ENCODE measurements at places on chromosomes 4 and X.
A peak's percentile ranks its signal among the peaks of the same experiment; 100 is the strongest.

DNA sequence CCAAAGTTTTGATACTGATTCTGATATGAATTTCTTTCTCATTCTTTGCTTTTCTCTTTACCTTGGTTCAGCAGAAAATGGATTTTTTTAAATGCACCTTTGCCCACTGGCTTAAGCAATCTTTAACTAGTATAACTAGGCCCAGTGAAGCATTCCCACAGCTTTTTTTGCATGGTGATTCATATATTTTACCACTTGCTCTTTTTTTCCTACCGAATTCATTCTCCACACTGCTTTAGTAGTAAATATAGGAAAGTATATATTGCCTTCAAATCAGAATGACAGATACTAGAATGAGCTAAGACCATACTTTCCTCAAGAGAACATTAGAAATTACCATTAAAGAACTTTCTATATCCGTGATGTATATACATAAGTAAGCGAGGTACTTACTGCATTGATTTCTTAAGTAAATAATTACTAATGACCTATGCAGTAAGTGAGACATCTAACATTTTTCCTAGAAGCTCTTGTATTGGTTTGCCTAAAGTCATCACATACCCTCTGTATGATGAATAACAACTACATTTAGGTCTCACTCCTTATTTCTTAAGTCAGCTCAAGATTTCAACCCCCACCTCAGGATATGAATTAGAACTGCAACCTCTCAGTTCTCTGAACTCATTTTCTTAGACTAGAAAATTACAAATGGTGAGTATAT is 44.2 kb downstream of the SLC4A4 start:
- no peak for DNase-seq

- DNase-seq = peak; percentile 38
Observed at GRCh38 chrX:47854474-47854873, 17.8 kb downstream of the ZNF81 start.

- no peak for DNase-seq
Observed at GRCh38 chr4:144181391-144181790, 40.9 kb upstream of the GYPA start.

GRCh38 chr4:26365537-26366150 is 44.8 kb downstream of the RBPJ start:
- no peak for DNase-seq

DNA sequence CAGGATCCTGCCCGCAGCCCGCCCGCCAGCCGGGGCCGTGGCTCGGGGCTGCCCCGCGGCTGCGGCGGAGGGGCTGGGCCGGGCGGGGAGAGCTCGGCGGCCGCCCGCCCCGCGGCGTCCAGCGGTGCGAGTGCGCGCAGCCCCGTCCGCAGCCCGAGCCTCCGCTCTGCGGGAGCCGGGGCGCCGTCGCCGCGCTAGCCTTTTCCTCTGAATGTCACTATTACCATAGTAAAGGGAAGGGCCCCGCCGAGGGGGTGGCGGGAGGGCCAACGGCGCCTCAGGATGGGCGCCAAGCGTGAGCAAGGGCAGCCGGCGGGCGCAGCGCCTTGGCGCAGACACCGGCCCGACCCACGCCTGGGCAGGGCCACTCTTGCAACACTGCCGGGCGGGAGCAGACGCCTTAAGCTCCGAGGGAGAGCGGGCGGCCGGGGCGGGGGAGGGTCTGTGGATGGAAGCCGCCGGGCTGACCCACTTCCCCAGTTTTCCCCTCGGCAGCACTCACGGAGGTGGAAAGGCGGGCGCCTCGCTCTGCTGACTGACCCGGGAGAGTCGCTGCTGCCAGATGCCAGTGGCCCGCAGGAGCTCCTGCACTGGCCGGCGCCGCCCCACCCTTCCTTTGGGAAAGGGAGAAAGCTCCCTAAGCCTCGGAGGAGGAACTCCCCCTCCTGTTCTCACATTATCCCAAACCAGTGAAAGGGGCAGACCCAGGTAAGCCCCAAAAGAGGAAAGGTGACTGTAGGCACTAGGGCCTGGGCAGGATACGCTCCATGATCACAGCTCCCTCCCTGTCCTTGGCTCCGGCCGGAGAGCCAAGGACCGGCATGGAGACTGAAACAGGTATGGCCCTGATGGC is 329.4 kb downstream of the HNRNPD start:
- DNase-seq = peak; percentile 2

GRCh38 chrX:72273718-72274117 is 3.3 kb downstream of the RPS4X start:
- no peak for DNase-seq

DNA sequence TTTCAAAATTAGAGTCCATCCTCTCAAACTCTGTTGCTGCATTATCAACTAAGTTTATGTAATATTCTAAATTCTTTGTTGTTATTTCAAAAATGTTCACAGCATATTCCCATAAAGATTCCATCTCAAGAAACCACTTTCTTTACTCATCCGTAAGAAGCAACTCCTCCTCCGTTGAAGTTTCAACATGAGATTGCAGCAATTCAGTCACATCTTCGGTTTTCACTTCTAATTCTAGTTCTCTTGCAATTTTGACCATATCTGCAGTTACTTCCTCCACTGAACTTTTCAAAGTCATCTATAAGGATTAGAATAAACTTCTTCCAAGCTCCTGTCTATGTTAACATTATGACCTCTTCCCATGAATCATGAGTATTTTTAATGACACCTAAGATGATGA is 216.6 kb upstream of the SLC7A11 start:
- no peak for DNase-seq

DNA sequence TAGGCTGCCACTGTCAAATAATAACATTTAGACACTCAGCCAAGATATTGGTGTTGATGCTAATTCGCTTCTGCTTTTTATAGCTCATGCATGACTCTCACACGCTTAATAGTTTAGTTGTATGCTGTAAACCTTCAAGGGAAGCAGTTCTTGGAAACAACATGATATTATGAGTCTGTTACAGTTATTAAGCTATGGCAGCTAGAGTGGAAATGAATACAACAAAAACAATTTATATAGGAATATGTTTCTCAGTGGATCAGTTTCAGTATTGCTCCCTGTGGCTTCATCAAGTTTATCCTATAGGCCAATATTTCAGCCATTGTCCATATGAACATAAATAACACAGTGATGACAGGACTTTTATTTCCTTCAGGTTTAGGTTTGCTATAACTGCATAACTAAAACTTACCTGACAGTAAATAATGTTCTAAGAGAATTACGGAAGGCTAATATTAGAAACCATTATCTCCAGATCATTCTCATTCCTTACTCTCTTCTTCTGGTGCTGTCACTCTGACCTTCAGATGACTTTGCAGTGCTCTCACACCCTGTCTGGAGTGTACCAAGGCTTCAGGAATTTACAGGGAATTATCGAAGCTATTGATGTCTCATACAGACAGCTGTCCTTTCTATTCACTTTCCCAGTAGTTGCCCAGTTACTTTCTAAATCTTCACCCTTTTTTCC is 555.0 kb downstream of the ANKRD50 start:
- DNase-seq = no peak

- no peak for DNase-seq
Observed at GRCh38 chrX:103151799-103152198, 58.9 kb upstream of the NXF3 start.

DNA sequence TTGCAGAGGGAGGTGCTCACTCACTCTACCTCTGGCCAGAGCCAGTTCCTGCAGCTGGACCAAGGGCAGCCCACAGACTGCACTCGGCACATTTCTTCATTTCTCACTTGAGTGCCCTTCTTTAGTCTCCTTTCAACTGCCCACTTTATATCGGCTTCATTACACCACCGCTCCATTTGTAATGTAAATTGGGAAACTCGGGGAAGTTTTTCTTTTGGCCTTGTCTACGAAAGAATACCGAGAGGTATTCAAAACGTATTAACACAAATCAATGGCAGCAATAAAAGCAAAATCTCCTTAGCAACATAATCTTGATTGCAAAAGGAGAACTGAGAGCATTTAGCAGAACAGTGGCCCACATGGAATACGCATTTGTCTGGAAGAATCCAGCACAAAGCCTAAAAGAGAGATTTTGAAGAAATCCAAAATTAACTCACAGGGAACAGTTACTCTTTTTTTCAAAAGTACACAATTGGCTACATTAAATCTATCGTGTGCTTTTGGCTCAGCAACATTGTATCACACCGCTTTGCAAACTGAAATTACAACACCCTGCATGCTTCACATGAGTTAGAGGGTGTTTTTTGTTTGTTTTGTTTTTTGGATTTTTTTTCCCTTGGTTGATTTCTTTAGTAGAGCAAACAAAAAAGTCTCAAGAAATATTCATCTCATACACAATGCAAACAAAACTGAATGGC is 62.6 kb downstream of the CHIC2 start:
- no peak for DNase-seq

DNA sequence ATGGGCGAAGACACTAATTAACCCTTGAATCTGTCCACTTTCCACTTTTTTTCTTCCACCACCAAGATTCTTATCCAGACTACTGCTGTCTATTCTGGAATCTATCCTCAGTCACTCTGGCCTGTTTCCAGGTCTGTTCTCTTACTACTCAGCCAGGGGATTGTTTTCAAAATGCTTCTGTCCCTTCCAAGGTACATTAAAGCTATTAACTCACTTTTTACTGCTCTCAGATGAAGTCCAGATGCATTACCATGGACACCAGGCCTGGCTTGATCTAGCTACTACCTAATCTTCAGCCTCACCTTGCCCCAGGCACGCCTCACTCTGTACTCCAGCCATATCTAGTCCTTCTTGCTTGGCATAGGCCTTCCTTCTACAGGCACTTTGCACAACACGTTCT is 66.4 kb downstream of the GALNT7 start:
- peak; percentile 18 for DNase-seq

DNA sequence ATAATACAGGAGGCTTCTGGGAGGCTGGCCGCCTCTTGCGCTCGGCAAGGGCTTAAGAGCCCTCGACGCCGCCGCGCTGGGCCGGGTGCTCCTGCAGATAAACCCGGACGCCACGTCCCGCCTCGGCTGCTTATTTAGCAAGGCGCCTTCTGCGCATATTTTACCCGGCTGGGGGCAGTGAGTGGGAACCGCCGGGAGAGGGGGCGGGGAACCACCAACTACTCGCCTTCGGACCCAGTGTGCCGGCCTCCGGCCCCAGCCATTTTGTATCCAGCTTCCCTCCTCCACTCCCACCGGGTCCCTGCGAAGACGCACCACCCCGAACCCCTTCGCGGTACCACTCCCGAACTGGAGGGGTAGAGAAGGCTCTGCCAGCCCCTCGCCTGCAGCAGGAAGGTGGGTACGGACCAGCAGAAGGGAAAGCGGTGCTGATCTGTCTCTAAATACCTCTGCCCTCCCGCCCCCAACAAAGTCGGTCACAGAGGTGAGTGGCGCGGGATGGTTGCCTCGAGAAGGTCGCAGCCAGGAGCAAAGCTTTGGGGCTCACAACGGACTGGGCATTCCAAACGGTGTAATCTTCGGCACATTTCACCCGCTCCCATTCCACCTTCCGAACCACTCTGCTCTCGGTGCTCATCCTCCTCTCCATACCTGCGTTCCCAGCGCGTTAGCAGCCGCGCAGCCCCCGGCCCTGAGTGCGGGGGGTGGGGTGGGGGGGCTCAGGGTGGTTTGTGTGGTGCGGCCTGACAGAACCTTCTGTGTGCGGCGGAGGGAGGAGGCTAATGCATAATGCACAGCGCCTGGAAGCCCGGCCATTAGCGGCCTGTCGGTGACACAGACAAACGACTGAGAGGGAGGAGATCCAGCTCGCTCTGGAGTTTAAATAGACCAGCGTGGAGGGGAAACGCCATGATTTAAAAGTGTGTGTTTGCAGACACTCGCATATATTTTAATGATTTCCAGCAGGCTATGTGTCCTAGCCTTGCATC is 4.9 kb upstream of the BCOR start:
- no peak for DNase-seq

GRCh38 chr4:3679851-3680311 is 86.3 kb upstream of the ADRA2C start:
- no peak for DNase-seq

DNA sequence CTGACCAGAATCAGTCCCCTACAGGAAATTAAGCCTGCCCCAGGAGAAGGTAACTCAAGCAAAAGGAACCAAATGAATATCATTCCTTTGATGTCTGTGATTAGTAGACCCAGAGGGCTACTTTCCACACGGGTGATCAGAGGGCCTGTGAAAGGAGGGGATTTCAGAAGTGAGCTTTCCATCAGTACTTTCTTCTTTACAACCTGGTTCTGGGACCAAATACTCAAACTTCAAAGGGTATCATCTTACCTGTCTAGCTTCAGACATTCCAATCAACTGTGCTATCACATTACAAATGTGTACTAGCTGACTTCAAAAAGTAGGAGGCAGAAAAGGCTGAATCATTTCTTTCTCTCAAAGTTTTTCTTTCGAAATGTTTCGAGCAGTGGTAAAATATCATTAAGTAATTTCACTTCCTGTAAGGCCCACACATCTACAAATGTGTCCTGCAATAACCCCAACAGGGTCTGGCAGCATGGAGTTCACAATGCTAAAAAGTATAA is 23.9 kb downstream of the ACSL4 start:
- peak; percentile 64 for DNase-seq

DNA sequence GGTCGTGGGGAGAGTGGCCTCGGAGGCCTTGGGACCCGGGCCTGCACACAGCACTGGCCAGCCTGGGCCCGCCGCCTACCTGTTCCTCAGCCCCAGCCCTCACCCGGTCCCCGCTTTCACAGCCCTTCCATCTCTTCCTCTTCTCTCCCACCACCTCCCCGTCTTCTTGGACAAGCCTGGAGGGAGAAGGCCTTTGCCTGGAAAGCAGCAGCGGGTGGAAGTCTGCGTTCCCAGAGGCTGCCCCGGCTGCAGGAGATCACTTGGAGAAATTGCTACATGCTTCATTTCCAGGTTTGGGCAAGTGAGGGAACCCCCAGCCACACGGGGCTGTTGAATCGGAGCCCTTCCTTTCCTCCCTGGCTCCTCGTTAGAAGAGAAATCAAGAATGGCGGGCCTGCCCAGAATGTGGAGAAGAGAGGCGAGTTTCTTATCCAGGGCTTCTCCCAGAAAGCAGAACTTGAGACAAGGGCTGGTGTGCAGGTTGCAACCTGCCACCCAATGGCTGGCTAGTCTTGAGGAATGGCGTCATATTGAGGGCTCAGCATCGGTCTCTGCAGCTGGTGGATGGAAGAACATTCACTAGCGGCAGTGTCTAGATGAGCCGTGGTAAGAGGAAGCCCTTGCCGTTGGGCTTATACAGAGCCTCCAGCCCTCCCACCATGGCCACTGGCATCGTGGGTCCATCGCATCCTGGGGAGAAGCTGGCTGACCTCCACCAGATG is 1.2 kb upstream of the PDZD4 start:
- no peak for DNase-seq

- DNase-seq = peak; percentile 13
Observed at GRCh38 chr4:137998666-137999429, 243.3 kb downstream of the SLC7A11 start.

DNA sequence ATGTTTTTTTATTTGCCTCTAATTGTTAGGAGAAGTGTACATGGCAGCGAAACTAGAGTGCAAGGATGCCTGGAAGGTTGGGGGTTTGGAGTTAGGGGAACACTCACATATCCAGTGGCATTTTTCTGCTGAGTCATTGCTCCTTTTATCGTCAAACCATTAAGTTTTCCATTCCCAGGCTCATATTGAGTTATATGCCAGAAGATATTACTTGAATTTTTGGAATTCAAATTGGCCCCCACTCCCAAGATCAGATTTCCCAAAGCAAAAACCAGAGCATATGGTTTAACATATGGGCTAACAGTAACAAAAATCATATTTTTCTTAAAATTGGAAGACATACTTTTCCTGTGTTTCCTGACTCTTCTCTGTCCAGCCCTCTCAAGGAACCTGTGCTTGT is 152.7 kb downstream of the FSTL5 start:
- peak; percentile 6 for DNase-seq
